ENCODE measurements at places on chromosomes 3 and 15.

DNA sequence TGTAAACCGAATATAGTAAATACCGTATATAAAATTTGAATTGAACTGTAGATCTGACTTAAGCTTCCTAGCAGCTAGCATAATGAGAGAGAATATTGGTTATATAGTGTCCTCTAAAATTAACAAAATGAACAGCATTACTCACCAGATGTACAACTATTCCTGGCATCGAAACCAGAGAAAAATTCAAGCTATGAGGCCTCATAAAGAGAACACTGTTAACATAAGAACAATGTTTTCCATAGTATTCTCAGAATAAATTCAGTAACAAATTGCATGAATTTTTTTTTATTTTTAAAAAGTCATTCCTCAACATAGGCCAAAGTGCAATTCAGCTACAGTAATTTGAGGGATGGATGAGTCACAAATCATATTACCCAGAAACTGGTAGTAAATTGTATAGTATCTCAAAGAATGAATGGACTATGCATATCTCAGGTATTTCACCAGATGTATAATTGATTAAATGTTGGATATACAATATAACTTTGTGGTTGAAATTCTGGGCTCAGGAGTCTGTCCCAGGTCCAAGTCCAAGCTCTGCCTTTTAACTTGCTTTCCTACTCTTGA is 5.0 kb downstream of the TMEM207 start:
- DNase-seq: peak; percentile 5

DNA sequence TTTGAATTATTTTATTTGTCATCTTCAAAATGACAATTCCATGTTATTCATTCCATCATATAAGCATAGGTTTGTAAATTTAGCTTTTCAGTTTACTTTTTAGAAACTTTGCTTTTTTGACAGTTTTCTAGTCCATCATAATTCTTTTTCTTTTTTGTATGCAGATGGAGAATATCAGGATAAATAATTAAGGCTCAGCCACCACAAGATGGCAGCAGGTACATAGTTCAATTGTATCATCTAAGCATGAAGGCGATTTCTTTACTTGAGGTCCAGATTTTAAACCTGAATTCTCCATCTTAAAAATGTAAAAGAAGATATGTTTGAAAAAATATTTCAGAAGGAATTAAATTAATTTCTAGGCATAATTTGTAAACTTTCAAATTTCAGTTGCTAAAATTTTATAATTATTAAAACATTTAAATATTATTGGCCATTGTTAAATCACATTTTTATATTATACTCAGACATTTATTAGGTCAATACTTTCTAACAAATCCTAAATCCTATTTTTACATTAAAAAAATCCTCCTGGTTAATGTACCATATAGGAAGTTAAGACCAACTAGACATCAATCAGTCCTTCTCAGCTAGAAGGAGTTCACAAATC is 15.1 kb downstream of the PLSCR5 start:
- DNase-seq: peak; percentile 39

DNA sequence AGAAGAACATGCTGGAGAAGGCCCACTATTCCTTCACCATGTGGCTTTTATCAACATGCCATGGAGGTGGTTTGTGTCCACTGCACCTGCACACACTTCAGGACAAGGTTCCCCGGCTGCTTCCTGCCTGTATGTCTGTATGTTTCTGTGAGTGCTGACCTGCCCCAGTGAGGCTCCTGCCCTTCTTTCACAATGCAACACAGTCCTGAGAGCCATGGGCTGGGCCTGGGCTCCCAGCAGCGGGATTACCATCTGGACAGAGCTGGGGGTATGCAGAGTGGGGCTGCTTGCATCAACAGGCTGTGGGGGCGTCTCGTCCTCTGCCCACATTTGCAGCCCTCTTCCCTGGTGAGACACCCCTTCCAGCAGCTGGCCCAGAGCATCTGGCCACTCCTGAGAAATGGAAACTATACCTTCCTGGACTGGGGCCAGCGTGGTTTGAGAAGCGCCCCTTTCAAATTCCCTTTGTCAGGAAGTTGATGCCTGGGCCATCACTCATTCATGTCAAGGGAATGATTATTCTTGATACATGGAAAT is 29.3 kb upstream of the C15orf39 start:
- DNase-seq: peak; percentile 65

GRCh38 chr3:59774634-59775033 is 724.8 kb upstream of the CFAP20DC start:
- DNase-seq: no peak

DNA sequence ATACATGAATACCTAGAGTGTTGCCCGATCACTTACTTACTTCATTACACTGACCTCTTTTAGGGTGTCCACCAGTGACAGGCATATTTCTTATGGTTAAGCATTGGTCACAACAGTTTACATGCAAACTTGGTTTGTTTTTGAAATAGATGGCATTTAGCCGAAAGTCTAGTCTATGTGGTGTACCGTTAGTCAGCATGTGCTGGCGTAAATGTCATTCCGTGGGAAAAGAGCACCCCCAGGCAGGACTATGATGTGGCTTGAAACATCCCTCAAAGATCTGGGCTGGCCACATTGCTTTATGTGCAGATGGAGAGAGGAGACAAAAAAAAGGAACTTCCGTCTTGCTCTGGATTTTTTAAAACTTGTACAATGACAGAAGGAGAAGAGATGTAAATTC is 357.0 kb upstream of the ICE2 start:
- no peak for DNase-seq

GRCh38 chr3:132629928-132630327 is 29.7 kb downstream of the ACAD11 start:
- DNase-seq: no peak

- DNase-seq: no peak
Observed at GRCh38 chr3:38583688-38584087, 65.8 kb downstream of the SCN5A start.

DNA sequence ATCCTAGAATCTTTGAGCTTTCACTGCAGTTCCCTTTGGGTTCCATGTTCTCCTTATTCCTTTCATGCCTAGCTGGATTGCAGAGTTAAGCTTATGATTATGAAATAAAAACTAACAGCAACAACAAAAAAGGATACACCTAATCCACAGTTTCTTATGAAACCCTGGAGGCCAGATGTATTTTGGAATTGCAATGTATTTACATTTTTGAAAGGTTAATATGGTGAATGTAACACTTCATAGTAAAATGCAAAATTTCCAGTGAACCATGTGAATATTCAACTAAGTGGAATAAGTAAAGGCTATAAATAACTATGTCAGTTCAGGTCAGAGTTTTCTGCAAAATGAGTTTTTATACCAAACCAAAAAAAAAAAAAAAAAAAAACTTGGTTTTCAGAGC is 65.8 kb upstream of the FLNB start:
- no peak for DNase-seq

GRCh38 chr15:36609793-36610192 is 30.4 kb downstream of the CDIN1 start:
- no peak for DNase-seq

DNA sequence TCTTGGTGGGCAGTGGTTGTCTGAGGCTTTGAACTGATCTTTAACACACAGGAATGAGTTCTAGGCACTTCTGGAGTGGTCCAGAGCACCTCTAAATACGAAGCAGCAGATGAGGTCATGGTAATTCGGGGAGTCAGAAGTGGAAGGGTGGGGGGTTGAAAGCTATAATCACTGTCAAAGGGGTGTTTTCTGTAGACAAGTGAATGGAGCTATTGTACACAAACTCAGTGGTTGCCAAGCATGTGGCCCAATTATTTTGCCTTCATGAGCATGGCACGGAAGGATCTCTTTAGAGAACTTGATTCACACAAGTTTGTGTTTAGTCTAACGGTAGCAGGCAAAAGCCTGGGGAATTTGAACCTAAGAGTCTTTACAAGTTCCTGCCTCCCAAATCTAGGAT is 6.3 kb downstream of the FRMD5 start:
- DNase-seq: no peak

- DNase-seq: no peak
Observed at GRCh38 chr15:85142312-85142711, 160.7 kb downstream of the PDE8A start.

DNA sequence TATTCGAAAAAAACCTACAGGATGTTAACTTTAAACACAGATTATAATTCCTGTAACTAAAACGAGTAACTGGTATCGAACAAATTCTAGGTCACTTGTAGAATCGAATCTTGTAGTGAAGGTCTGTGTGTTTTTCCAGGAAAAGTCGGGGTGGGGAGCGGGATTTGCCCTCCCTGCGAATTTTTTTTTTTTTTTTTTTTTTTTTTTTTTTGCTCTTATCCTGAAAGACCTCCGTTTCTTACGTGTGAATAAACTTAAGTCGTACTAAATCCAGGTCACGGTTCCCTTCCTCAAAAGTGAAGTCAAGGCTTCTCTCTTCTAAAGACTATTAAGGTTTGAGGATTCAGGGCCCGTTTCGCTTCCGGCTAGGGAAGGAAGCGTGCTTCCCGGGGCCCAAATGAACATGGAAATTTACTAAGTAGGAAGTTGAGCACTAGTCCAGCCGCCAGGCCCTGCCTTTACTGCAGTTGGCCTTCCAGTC is 770 bp downstream of the TBC1D5 start:
- no peak for DNase-seq

DNA sequence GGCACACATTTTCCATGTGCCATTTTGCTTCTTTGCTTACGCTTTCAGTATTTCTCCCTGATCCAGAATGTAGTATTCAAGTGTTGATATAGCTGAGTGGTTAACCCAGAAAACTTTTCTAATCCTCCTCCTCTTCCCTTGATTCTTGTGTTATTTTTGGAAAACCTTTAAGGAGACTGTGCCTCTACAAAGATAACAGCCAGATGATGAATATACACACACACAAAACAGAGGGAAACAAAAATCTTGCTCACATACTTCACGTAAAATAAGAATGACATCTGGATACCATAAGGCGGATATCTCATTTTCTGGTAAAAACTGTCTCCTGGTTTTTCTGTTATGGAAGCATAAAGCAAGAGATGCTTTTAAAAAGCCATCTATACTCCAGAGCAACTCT is 295.8 kb upstream of the THBS1 start:
- DNase-seq: no peak

DNA sequence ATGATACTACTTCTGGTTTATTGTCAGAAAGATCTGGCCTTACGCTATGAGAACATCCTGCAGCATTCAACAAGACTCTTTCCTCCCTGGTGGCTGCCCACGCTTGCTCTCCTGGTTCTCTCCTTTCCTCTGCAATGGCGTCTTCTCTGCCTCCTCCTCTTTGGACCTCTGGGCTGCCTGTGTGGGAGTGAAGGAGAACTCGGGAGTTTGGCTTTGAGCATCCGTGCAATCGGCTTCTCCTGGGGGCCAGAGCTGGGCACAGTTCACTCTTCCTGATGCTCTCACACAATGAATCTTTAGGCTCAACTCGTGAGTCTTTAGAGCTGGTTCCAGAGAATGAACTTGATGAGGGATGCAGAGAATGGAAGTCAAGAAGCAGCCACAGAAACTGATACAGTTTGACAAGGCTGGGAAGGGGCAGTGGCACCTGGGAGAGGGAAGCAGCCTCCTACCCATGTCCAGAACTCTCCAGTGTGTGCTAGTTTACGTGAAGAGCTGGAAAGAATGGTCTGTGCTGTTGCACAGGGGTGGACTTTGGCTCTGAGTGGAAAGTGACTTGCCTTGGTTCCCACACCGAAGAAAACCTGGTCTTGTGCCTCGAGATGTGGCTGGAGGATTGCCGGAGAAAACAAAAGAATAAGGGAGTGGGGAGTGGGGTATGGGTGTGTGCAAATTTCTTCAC is 37.9 kb downstream of the RPLP1 start:
- DNase-seq: no peak

Measured in NB4 (cell line).